ENCODE measurements at places on chromosomes 3 and 15.
A peak's percentile ranks its signal among the peaks of the same experiment; 100 is the strongest.

DNA sequence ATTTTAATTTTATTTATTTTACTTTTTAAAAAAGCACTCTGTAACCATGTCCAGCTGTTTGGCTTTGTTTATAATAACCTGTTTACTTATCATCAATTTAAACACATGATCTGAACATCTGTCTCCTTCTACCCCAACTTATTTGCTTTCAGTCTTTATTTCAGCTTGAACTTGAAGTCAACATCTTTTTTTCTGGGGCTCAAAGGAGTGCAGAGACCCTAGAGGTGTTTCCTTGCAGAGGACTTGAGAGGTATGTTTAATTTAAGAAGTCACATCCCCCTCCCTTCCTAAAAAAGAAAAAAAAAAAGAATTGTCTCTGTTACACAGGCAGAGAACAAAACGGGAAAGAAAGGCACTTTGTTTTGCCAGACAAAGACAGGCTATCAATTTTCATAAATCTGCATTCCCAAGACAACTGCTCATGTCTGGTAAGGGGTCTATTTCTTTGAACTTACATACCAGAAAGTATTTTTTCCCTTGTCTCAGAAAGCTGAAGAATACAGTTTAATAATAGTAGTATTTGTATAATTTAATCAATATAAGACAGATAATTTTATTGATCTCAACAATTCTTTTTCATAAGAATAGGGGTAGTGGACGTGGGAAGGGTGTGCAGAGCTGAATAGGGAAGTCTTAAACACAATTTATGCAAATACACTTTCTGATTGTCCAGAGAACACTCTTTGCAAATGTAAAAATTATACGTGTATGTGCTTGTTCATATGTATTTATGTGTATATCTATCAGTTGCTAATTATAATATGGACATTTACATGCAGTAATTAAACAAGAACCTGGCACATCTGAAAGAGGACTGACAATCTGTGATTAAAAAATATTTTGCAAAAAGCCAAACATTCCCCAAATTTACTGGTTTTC, 109.7 kb upstream of the PDZRN3 start:
- no peak for DNase-seq

- no peak for DNase-seq
Measured at GRCh38 chr3:149122721-149123578, 6.5 kb upstream of the HPS3 start.

DNA sequence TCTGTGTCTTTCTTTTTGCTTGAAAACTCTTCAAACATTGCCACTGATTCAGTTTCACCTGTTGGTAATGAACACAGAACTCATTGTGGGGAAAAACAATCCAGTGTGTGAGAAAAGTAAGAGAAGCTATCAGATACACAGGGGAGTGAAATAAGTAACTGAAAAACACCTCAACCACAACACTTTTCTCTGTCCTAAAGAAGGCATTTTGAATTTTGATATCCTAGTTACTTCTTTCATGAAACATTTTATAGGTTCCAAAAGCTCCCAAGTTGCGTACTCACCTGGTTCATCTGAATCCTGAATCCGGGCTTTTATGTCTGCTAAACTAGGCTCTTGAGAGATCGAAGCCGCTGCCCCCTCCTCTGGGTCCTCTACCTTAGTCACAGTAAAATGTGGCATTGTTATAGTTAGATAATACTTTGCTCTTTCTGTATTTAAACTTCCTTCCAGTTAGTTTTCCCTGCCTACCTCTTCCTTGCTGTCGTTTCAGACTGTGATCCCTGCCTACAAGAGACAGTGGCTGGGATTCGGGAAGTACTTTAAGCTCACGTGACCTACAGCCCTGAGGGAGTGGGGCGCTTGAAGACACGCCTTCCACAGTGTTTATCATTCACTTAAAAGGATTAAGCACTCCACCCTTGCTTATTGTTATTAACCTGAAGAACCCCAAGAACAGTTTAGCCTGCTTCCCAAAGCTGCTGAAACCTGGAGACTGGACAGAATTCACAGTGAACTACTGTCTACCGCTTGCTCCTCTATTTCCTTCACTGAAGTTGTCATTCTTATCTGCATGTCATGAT, 19.1 kb downstream of the SLC12A6 start:
- peak; percentile 91 for DNase-seq

DNA sequence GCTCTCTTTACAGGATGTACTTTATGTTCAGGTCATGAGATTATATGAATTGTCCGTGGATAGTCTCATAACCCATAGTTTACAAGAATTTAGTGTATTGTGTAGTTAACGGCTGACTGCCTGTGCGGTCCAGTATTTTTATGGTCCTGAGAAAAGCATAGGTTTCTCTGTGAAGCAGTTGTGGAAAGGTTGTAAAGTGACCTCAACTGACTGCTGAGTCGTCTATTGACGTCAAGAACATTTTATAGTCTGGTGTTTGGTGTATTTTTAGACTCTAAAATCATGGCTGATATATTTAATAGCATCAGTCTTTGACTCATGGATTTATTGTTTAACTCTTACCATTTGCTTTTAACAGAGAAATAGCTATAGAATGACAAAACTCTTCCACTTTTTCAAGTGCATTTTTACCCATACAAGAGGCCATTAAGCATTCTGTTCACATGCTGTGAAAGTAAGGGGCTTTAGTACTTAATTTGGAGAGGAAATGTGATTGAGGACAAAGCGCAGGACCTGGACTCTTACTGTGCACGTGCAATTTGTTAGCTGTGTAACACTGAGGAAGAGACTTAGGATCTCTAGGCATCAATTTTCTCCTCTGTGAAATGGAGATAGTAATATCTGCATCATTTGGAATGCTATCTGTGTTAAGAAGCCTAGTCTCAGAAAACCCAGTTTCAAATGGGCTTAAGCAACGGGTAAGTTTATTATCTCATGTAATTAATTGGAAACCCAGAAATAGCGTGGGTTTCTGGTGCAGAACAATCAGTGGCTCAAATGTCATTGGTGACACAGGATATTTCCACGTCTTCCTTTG, 240.8 kb downstream of the NFKBIZ start:
- no peak for DNase-seq

GRCh38 chr3:9976721-9977709, 9.6 kb downstream of the EMC3 start:
- DNase-seq, result peak; percentile 98

DNA sequence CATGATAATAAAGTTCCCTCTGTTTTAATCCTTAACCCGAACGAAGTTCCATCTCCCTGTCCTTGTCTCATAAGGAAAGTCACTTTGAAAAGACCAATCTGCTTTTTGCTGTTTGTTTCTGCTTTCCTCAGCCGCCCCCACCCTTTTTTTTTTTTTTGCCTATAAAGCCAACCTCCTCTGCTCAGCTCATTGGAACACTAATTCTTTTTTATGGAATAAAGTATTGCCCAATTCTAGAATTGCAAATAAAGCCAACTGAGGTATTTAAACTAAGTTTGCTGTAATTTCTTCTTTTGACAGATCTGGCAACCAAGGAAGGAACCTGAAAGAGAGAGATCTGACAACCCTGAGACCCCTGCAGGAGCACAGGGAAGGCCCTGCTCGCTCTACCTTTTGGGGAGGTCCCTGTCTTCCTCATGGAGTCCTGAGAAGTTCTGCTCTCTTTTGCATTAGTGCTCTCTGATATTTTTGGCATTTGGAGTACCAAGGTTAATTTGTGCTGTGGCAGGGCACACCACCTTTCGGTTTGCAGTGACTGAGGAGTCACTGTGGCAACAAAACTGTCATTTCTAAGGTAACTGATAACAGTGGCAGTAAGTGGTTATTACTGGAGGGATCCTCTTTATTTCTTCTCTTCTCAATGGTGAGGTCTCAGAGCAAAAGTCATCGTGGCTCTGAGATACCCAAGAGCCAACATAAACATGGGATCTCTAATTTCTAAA, 35.2 kb upstream of the TRPM1 start:
- DNase-seq, result no peak

GRCh38 chr15:65824031-65824743, 32.1 kb upstream of the DENND4A start:
- peak; percentile 89 for DNase-seq

DNA sequence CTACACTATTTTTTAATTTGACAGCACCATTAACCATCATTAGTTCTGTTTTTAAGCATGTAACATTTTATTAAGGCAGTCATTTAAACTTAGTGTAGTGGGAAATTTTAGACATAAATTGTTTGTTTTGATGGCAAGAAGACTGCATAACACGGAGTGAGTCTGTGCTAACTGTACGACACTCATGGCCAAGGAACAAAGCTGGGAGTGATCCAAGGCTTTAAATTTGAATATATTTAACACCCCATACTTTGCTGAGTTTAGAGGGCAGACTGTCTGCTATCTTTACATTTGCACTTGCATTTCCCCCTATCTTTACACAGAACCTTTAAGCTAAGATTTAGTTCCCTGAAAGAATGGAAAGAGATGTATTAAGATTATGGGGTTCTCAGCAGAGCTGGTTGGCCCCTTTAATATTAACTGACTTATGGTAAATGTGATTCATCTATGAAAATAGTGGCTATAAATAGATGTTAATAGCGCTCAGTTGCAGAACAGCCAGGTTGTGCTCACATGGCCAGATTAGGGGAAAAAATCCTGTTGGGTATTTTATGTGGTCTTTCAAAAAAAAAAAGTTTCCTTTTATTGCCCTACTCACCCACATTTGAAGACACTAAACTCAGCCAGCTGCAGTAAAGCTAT, 120.7 kb downstream of the CMSS1 start:
- DNase-seq, result no peak

- DNase-seq, result peak; percentile 44
Measured at GRCh38 chr15:65916664-65917406, 47.5 kb downstream of the RAB11A start.

DNA sequence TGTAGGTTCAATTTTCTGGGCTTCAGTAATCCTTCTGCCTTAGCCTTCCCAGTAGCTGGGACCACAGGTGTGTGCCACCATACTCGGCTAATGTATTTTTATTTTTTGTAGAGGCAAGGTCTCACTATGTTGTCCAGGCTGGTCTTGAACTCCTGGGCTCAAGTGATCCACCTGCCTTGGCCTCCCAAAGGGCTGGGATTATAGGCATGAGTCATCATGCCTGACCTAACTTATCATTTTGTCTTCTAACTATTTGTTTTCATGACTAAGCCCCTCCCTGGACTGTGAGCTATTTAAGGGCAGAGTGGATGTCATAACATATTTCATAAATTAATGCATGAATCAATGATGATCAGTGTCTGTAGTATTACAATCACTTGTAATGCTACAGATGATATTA, 56.1 kb upstream of the PIAS1 start:
- DNase-seq, result no peak

GRCh38 chr3:183392186-183393034, 36.0 kb downstream of the MCF2L2 start:
- DNase-seq, result no peak

DNA sequence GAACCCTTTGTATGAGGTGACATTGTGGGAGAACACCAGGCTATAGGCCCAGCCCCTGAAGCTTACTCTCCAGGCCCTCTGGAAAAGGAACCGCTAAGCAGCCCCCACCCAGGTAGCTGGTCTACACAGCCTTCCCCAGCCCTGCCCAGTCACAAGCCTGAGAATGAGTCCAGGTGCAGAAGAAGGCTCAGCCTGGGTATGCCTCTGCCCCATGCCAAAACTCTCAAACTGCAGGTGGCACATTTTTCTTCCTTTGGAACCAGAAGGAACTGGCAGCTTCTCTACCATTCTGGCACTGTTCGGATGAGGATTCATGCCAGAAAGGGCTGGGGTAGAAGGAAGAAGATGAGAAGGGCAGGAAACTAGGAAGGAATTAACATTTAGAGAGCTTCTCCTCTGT, 23.7 kb upstream of the TBC1D21 start:
- no peak for DNase-seq

DNA sequence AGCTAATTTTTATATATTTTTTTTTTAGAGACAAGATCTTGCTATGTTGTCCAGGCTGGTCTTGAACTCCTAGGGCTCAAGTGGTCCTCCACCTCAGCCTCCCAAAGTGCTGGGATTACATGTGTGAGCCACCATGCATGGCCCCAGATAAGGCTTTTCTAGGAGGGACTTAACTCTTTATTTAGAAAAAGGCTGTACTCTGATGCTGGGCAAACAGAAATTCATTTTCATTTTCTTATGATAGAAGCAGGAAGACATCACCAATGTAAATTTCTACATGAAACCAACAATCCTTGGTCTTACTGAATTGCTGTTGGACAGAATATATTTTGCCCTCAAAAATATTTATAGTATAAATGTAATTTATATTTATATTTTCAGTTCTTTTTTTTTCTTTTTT, 9.6 kb downstream of the NIPA1 start:
- no peak for DNase-seq

DNA sequence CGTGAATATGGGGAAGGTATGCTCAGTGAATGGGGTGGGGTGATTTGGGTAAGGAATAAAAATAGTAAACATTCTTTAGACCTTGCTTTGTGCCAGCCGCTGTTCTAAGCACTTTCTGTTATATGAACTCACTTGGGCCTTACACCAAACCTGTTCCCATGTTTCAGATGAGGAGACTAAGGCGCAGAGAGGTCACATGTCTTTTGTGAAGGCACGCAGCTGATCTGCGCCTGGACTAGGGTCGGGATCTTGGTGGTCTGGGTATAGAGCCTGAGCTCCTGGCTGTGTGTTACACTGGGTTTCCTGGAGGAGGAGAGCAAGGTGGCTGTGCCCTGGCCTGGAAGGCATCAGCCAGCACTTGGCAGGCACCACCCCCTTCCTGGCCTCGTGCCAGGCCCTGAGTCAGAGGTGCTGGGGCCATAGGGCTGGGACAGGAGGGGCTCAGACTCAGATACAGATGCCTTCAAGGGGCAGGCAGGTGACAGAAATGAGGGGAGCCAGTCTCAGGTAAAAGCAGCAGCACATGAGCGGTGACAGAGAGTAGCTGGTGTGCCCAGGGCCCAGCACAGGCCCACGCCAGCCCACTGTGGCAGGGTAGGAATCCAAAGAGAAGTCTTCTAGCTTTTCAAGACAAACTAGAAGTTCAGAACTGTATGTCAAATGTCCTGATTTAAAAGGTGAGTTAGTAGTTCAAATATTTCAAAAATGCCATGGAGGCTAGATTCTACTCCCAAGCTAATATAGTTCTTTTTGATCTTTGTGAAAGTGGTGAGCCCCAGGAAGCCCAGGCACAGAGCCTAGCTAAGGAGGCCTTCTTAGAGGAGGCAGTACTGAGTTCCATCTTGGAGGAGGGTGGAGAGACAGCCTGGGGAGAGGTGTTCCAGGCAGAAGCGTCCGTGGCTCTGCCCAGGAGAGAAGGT, 83.1 kb downstream of the DNAJB8 start:
- DNase-seq, result peak; percentile 91

DNA sequence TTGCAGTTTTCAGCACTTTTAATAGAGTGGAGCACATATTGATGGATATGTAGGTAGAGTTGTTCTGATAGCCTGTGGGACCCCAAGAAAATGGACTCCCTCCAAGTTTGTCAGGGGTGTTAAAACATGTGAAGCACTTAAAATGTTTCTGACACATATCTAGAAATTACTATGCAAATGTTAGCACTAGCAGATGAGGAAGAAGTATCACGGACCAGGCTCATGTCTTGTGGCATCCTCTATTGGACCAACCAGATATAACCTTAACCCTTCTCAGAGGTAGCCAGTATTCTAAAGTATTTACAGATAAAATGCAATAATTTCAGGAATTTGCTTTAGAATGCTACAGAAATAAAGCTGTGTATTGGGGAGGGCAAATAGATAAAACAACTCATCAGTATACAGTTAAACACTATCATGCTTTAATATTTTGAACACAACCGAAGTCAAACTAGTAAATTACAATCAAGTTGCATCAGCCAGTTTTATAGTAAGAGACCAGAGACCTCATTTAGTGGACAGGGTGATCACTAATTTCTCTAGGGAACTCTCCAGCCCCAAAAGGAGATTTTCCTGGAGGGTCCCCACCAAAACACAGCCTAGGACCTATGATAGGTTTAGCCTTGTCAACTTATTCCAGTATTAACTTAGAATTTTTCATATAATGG, 57.2 kb upstream of the FBN1 start:
- DNase-seq, result no peak
